ENCODE measurements at places on chromosomes 13 and 19.

- no peak for DNase-seq
Measured at GRCh38 chr13:64847767-64848166, 2382.4 kb downstream of the PCDH9 start.

DNA sequence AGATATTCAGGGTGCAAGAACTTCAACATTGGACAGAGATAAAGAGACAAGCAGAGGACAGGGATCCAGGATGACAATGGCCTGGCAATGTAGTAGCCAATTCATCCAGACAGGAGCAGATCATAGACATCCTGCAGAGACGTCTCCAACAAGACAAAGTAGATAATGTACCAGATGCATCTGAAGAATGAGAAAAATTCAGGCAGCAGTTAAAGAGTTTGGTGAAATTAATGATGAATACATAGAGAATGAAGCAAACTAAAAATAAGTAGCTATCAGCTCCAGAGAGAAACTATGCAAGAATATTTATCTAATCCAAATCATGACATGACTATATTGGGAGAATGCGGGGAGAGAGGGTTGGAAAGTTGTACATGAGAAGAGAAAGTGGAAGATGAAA lies 278.4 kb upstream of the DACH1 start:
- DNase-seq, result no peak

- DNase-seq, result peak; percentile 52
Measured at GRCh38 chr13:27359199-27359821, 65.1 kb upstream of the GTF3A start.

GRCh38 chr19:1699386-1699785 lies 47.0 kb upstream of the TCF3 start:
- no peak for DNase-seq

- no peak for DNase-seq
Measured at GRCh38 chr19:35168196-35168595, 13.7 kb downstream of the FXYD5 start.

- no peak for DNase-seq
Measured at GRCh38 chr13:65505941-65506340, 1724.2 kb downstream of the PCDH9 start.

GRCh38 chr19:48152551-48152950 lies 17.6 kb downstream of the LIG1 start:
- peak; percentile 52 for DNase-seq

DNA sequence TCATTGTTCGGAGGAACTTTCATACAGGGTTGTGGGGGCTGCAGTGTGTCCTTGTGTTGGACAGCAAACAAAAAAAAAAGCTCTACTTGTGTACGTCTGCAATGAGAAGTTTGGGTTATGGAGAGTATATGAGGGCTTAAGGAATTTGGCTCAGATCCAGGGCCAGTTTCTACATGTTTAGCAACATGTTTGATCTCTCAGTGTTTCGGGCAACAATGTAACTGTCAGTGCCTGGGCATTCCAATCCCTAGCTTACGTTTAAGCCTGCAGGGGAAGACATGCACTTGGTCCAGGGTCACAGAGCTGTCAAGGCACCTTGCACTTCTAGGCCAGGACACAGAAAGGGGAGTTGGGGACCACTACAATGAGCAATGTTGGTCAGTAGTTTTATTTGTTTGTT lies 13.9 kb downstream of the ZNF543 start:
- DNase-seq, result no peak

DNA sequence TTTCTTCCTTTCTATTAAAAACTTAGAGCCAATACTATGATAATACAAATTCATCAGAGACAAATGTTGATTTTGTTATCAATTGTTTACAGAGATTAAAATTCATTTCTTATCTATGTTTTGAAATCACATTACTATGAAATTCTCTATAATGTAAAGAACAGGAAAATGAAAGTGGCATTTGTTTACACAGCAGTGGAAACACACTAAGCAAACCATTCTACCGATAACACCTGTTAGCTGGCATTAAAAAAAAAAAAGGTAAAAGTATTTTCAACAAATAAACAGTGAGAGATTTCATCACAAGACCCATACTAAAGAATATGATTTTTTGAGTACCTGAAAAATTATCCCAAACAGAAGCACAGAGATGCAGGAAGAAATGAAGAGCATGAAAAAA lies 4.8 kb upstream of the CCDC70 start:
- no peak for DNase-seq

DNA sequence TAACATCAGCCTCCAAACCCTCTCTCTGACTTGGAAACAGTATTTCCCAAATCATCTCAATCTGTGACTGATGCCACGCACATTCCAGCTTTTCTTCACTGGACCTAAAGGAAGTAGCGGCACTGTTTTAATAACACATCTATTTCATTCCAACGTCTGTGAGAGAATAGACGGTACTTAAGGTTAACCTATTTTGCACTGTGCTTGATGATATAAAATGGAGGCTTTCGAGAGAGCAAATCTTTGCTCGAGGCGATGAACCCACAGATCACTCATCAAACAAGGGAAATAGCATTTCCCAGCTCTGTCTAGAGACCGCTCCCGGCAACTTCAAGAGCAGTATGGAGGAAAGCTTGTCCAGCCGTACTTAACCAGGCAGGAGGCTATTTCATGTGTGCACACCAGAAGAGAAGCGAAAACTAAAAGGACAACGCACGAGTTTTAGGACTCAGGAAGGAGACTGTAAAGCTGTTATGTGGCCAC lies 2.9 kb downstream of the UBL3 start:
- DNase-seq, result peak; percentile 16

- no peak for DNase-seq
Measured at GRCh38 chr19:13119627-13120026, 1.6 kb downstream of the NACC1 start.

DNA sequence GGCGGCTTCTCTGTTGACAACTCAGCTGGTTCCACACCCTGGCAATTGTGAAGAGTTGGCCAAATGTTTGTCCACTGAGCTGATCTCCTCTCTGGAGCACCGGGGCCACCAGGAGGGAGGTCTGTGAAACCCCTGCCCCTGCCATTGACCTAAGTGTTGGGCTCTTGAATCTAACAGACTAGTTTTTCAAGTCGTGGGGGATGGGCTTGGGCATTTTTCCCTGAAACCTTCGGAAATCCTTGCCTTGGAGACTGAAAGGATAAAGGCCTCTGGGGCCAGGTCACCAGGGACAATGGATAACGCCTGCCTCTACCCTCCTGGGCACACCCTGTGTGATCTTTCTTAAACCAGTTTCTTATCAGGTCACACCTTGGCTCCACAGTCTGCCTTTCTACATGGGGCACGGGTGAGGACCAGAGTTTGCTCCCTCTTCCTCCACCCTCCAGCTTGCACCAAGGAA lies 881 bp downstream of the GEMIN7 start:
- no peak for DNase-seq
